LHCN-M2 (cell line): ENCODE measurements at places on chromosomes 5 and 9. TPM values are rescaled to one million over a fixed set of nuclear protein-coding genes. Genes with fewer than 3 reads are reported as not detected.

The FRMPD1 gene
- 0.38 and 1.1 TPM in 2 replicates for total RNA-seq

The SH3PXD2B gene
- total RNA-seq: 23.1 and 25.9 TPM in 2 replicates

The SPEF2 gene
- 1.6 and 1.9 TPM in 2 replicates for total RNA-seq

The LTC4S gene
- total RNA-seq: not detected in 2 replicates

The GFI1B gene
- 0.06 TPM in 1 of 2 replicates, not detected in the other for total RNA-seq

The KIF4B gene
- total RNA-seq: 0.06 TPM in 2 replicates

The NRG2 gene
- not detected in 2 replicates for total RNA-seq

The PPP3R2 gene
- not detected in 2 replicates for total RNA-seq

The OR1J4 gene
- not detected in 2 replicates for total RNA-seq

The ELOVL7 gene
- total RNA-seq: not detected in 2 replicates

The CCIN gene
- total RNA-seq: 1.2 and 1.8 TPM in 2 replicates

The CDH9 gene
- not detected in 2 replicates for total RNA-seq

The MPDZ gene
- total RNA-seq: 11.7 and 16.9 TPM in 2 replicates

The KCTD16 gene
- total RNA-seq: 0.11 and 0.32 TPM in 2 replicates

The GNA14 gene
- total RNA-seq: not detected in 2 replicates

The NUTM2G gene
- total RNA-seq: not detected in 2 replicates
